Fibroblast of villous mesenchyme (primary cell): ENCODE measurements at places on chromosomes 7 and 10. TPM values are rescaled to one million over a fixed set of nuclear protein-coding genes. Genes with fewer than 3 reads are reported as not detected.
A peak's percentile ranks its signal among the peaks of the same experiment; 100 is the strongest.

Gene TRIM50
- not detected in 2 replicates for total RNA-seq

Gene GPR146
- under 0.01 TPM in 1 of 2 replicates, not detected in the other for total RNA-seq

Gene FXYD4
- total RNA-seq = not detected in 2 replicates

Gene PTN
- 9.1 and 25.1 TPM in 2 replicates for total RNA-seq

DNA sequence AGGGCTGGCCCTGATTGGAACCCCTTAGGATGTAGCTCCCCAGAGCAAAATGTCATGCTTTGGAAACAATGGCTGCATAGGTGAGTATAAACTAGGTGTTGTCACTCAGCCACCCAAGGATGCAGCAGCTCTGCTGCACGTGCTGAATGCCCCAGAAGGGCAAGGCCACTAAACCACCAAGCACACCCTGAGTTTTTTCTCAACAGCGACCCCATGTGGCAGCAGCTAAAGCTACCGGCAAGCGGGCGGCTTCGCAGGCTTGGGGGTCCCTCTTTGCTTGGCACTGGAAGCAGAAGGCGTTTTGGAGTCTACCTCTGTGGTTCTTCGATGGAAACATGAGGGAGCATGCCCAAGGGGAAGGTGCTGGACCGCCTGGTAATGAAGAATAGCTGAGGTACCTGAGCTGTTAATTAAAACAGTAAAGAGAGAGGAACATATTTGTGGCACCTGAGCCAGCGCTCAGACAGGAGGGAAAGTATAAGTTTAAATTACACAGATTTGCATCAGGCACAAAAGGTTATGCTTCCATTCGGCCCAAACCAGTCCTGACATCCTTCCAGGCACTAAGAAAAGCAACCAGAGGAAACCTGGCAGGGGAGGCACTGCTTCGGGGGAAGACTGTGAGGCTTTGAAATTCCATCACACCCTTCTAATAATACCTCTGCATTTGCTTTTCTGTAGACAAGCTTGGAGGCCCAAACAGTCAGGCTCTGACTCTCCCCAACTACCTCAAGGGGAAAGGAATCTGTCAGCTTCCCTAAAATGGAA lies 152.1 kb downstream of the GFRA1 start:
- DNase-seq = no peak

DNA sequence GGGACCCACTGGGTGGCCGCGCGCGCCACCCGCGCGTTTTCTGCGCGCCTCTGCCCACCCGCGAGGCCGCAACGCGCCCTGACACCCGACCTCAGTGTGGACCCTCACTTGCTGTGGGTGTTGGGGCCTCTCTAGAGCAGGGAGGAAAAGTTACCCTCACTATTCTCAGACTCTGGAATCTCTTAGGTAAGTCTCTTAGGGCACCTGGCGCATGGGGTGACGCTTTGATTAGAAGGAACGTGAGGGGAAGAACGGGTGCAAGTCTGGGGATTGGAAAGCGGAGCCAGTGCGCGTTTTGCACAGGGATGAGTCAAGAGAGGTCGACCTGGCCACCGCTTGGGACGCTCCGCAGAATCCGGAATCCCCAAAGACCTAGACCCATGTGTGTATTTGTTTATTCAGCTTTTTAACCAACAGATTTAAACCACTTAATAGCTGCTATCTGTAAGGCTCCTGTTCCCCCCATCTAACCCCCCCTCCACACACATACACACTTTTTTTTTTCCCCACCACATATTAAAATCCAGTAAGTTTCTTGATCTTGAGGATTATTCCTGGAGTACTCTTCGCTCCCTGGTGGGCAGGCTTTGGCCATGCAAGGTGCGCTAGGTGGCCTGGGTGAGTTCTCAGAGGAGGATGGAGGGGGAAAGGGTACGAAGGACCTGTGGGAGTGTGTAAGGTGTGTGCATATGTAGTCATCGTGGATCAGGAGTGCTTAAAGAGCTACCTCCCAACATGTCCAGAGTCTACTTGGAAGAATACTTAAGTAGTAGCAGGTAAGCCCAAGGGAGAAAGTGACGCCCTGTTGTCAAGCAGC lies 169.1 kb upstream of the PPP1R3A start:
- no peak for DNase-seq

- DNase-seq = peak; percentile 88
Observed at GRCh38 chr7:47536661-47537611, 45.0 kb downstream of the TNS3 start.

- DNase-seq = peak; percentile 35
Observed at GRCh38 chr7:3075441-3075840, 31.8 kb upstream of the CARD11 start.

GRCh38 chr10:52703898-52704297 lies 68.7 kb downstream of the MBL2 start:
- DNase-seq = no peak

GRCh38 chr7:12809476-12809875 lies 122.0 kb downstream of the ARL4A start:
- no peak for DNase-seq

- no peak for DNase-seq
Observed at GRCh38 chr10:102631525-102632393, 12.5 kb upstream of the TRIM8 start.

GRCh38 chr7:91752102-91752501 lies 128.4 kb downstream of the MTERF1 start:
- DNase-seq = no peak
